ENCODE measurements at places on chromosomes 4 and X. TPM values are rescaled to one million over a fixed set of nuclear protein-coding genes. Genes with fewer than 3 reads are reported as not detected.

- DNase-seq: no peak
Observed at GRCh38 chr4:1246111-1246881, 2.6 kb downstream of the CTBP1 start.

- DNase-seq: no peak
Observed at GRCh38 chr4:157242871-157243270, 22.3 kb downstream of the GRIA2 start.

GRCh38 chr4:168408620-168409019, 71.7 kb downstream of the DDX60L start:
- DNase-seq: no peak

DNA sequence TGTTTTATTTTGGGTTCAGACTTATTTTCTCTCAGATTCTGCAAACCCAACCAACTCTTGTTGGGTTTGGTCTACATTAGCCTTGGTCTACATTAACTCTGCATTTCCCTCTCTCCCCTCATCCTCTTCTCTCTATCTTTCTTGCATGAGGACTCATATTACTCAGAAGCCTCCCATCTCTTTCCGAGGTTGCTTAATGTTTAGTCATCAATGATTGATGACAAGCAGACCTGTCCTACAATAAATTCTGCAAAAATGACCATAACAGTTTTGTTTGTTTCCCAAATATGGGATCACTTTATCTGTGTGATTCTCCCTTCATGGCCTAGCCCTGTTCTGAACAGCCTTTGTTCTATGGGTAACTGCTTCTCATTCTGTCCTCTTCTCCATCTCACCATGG, 75.2 kb downstream of the GABRB1 start:
- DNase-seq: no peak

Gene HMX1
- polyA plus RNA-seq: not detected

Gene CAPN6
- 0.26 TPM for polyA plus RNA-seq

- DNase-seq: no peak
Observed at GRCh38 chrX:46294234-46294633, 251.0 kb downstream of the ZNF674 start.

DNA sequence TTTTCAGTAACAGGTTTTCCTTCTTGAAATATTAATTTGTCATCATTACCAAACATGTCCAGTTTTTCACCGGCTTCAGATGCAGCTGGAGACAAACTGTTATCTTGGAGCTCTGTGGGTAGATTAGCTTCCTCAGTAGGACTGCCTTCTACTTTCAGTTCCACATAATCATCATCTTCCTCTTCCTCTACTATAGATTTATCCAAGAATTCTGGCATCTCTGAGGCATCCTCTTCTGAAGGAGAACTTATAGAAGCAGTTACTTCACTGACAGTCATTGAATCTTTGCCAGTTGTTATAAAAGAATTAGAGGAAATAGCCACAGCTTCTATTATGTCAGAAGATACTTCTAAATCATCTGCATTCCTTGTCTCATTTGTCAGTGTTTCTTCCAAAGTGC, 162.9 kb downstream of the LRBA start:
- no peak for DNase-seq

Measured in liver (tissue), 10 donors.